ENCODE measurements at places on chromosomes 5 and 9. TPM values are rescaled to one million over a fixed set of nuclear protein-coding genes. Genes with fewer than 3 reads are reported as not detected.
A peak's percentile ranks its signal among the peaks of the same experiment; 100 is the strongest.

Gene GABRB2
- not detected for total RNA-seq

DNA sequence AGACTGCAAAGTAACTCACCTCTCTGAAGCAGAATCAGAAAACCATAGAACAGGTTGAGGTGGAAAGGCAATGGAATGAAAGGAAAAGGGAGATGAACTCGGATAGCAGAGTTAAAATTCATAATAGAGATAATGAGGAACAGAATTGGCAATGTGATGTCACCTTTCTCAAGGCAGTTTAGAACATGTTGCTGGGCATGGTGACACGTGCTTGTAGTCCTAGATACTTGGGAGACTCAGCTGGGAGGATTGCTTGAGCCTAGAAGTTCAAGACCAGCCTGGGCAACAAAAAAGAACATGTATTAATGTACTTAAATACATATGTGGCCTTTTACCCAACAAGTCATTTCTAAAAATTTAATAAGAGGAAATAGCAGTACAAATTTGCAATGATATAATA is 81.6 kb upstream of the MIER3 start:
- no peak for DNase-seq

DNA sequence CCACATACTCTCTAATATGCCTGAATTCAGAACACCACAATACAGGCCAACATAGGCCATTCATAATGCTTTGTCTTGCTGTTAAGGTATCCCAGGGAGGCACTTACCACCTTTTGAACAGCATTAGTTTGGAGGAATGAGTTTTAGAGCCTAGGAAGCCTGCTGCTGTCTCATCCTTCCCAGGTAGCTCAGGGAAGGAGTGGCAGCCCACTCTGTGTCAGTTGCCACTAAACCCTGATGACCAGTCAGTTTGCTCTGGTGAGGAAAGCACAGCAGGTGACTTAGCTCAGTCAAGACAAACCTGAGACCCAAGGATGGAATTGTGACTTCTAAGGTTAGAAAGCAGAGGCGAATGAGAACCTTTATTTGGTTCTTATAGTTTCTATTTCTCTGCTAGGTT is 337.4 kb upstream of the ATP10B start:
- no peak for DNase-seq

DNA sequence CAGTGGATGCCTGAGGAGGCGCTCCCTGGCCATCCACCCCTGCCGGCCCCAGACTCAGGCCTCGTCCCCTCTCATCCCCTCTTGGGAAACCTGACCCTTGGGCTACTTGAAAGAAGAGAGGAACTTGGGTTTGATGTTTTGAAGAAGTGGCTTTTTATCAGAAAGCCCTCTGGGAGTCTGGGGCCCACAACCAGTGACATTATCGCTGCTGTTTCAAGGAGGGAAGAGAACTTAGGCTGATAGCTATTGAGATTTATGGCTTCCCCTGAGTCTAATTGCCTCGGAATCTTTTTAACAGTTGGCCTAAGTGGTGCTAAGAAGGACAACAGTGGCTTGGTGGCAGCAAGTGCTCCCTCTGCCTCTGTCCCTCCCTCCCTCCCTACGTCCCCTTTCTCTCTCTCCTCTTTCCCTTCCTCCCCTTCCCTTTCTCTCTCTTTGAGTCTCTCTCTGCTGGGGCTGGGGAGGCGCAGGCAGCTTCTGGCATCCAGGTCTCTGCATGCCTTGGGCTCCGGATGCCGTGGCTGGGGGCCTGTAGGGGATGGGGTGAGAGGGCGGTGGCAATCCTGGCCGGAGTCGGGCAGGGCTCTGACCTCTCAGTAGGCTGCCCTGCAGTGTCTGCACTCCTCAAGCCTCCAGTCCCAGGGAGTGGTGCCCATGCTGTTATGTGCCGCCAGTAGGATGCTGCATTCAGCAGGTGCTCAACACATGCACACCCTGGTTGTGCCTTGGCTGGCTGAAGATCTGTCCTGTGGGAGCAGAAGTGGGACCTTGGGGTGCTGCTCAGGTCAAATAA is 49.6 kb upstream of the RXRA start:
- DNase-seq, result no peak

GRCh38 chr5:115558388-115558956 is 13.9 kb upstream of the FEM1C start:
- no peak for DNase-seq

GRCh38 chr5:119079318-119079921 is 8.5 kb downstream of the DMXL1 start:
- peak; percentile 54 for DNase-seq

Data from activated T-cell treated with anti-CD3 and anti-CD28 coated beads, Interleukin-2, amount 50 U/mL, for 72 hours (primary cell).